ENCODE measurements at places on chromosomes 3 and 15.

DNA sequence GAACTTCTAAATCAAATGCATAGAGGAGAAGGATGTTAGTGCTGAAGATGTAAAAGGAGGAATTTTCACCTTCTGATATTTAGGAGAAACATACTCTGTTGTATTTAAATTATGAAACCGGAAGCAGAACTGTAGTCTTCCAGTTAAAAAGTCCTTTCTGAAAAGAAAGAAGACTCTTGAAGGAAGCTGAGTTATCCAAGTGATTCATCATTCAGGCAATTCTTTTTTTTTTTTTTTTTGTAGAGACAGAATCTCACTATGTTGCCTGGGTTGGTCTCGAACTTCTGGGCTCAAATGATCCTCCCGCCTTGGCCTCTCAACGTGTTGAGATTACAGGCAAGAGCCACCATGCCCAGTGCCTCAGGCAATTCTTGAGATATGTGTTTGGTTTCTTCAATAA lies 424.8 kb upstream of the TPM1 start:
- no peak for DNase-seq

- DNase-seq, result no peak
Measured at GRCh38 chr15:73239564-73240215, 129.1 kb downstream of the HCN4 start.

GRCh38 chr3:9033867-9034266 lies 70.6 kb upstream of the RAD18 start:
- DNase-seq, result no peak

- no peak for DNase-seq
Measured at GRCh38 chr3:4949659-4950058, 29.6 kb upstream of the BHLHE40 start.

GRCh38 chr3:56257826-56258225 lies 210.4 kb downstream of the ERC2 start:
- DNase-seq, result no peak

- no peak for DNase-seq
Measured at GRCh38 chr3:179158336-179159039, 10.3 kb downstream of the PIK3CA start.

DNA sequence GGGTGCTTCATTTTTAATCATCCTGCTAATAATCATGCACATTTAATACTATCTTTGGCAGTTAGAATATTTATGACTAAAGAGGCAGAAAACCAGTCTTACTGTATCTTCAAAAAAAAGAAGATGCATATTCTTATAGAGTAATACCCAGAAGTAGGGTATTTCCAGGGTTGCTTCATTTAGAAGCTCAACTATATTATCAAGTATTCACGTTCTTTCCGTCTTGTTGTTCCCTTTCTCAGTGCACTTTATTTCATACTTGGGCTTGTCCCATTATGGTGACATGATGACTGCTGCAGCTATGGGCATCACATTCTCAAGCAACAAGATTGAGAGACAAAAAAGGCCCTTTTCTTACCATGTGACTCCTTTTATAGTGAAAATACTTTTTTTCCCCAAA lies 96.8 kb upstream of the ASB14 start:
- no peak for DNase-seq

GRCh38 chr3:10888518-10889090 lies 72.6 kb downstream of the SLC6A11 start:
- DNase-seq, result no peak

DNA sequence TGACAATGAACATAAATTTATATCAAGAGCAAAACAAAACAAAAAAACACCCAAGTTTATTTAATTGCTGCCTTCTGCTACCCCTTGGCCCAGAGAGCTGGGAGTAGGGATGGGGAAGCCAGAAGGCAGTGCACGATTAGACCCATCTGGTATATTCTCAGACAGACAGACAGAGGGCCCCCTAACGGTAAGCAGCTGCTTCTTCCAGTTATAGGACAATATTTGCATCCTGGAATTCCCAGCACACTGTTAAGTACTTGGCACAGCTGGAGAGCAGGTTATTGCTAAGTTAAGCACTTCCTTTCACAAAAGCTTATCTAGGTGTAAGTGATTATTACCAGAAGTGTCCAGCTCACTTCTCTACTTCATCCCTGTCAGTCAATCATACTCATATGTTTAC lies 39.3 kb downstream of the C2CD4B start:
- peak; percentile 93 for DNase-seq

- no peak for DNase-seq
Measured at GRCh38 chr3:76958274-76958673, 81.6 kb upstream of the ROBO2 start.

GRCh38 chr3:57091521-57092273 lies 31.2 kb downstream of the SPATA12 start:
- no peak for DNase-seq

DNA sequence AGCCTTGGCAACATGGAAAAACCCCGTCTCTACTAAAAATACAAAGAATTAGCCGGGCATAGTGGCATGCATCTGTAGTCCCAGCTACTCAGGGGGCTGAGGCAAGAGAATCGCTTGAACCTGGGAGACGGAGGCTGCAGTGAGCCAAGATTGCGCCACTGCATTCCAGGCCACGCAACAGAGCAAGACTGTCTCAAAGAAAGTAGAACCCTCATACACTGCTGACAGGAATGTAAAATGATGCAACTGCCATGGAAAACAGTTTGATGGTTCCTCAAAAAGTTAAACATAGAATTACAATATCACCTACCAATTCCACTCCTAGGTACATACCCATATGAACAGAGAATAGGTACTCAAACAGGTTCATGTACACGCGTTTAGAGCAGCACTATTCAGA lies 158.9 kb downstream of the TBC1D5 start:
- DNase-seq, result no peak

- no peak for DNase-seq
Measured at GRCh38 chr15:64072812-64073211, 20.8 kb downstream of the CIAO2A start.

GRCh38 chr15:89679212-89679611 lies at the start of gene PLIN1:
TSS of gene PLIN1 (minus strand) at chr15:89679367. CDS start at chr15:89677489, 1,878 bp downstream.
- no peak for DNase-seq

DNA sequence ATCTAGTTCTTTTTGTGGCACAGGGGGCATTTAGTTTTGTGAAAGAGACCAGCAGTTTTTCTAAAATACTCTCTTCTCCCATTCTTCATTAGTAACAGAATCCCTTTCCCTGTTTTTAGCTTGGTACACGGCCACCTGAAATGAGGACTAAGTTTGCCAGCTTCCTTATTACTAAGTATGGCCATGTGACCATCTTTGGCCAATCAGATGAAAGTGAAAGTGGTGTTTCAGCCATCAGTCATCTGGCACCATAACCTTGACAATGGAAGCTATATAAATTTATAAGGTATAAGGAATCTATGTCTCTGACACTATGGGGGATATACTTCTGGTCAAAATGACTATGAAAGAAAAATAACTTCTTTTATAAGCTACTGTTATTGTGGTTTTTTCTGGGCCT lies 570.4 kb downstream of the AGBL1 start:
- no peak for DNase-seq

DNA sequence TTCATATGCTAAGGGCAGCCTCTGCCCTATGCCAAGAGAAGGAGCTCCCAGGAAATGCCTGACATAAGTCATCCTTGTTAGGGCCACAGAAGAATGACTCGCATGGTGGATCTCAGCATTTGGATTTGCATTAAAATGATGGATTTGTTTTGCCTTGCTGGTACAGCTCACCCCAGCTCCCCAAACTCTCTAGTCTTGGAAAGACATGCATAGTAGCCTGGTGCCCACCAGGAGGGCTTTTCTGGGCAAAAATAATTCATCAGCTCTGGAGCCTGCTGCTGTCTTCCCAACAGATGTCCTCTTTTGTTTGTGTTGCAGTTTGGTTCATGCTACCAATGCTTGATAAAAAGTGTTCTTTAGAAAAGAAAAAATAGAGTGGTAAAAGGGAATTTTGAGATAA lies 833.0 kb downstream of the AGBL1 start:
- DNase-seq, result no peak

GRCh38 chr15:81863162-81863561 lies 182.7 kb downstream of the MEX3B start:
- DNase-seq, result no peak

DNA sequence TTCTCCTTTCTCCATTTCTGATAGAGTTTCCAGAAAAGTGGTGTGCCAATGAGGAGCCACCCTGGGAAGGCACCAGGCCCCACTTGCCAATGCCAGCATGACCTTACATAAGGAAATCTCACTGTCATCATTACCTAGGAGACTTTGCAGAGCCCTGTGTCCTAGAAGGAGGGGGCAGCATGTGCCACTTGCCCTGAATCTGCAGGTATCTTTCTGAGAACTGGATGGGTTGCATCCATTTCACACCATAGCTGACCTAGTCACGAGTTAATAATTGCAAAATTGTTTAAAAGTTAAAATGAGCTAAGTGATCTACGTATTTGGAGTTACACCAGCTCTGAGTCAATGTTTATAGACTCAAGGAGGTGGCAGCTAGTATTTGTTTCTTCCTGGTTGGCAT lies 14.3 kb downstream of the CA12 start:
- no peak for DNase-seq

DNA sequence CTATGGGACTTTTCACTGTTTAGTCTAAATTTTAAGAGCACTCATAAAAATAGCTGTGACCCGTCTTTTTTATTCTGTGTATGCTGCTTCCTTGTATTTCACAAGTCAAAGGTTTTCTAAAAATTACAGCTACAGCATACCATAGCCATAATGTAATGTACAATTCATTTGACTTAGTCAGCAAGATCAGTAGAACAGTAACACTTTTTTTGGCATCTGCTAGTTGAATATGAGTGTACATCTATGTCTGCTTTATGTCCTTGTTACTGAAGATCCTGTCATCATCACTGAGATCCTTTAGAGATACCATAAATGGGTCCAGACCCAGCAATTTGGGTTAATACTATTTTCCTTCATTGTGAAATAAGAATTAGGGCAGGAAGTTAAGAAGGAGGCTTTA lies 42.2 kb downstream of the CMSS1 start:
- DNase-seq, result no peak

- peak; percentile 6 for DNase-seq
Measured at GRCh38 chr3:142180761-142181362, 31.5 kb upstream of the TFDP2 start.

GRCh38 chr15:76229266-76229665 lies 82.0 kb downstream of the ETFA start:
- DNase-seq, result no peak

GRCh38 chr3:159607856-159608255 lies 380.8 kb upstream of the IL12A start:
- DNase-seq, result no peak

DNA sequence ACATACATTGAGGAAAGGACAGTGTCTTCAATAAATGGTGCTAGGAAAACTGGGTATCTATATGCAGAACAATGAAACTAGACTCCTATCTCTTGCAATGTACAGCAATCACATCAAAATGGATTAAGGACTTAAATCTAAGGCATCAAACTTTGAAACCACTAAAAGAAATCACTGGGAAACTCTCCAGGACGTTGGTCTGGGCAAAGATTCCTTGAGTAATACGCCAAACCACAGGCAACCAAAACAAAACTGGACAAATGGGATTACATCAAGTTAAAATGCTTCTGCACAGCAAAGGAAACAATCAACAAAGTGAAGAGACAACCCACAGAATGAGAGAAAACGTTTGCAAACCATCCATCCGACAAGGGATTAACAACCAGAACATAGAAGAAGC lies 14.5 kb downstream of the LAMP3 start:
- no peak for DNase-seq

DNA sequence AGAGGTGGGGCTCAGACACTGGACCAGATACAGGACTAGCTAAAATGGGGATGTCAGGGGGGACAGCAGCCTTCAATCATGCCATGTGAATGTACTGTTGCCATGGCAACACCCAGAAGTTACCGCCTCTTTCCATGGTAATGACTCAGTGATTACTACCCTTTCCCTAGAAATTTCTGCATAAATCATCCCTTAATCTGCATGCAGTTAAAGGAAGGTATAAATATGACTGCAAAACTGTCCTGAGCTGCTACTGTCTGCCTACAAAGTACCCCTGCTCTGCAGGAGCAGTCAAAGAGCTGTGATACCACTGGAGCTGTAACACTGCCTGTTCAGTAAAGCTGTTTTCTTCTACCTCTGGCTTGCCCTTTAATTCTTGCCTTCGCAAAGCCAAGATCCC lies 168.2 kb downstream of the PEAK1 start:
- no peak for DNase-seq

DNA sequence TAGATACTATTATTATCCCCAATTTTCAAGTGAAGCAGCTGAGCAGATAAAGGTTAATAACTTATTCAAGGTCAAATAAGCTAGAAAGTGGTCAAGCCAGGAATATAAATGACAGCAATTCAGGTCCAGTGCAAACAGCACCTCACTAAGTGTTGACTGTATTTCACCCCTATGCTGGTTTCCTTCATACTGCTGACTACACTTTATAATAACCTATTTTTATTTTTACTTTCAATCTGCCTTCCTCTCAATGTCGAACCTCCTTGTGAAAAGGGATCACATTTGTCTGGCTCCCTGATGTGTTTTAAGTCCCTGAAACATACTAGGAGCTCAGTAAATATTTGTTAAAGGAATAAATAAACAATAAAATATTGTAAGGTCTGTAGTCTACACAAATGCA lies 146.1 kb downstream of the NAALADL2 start:
- no peak for DNase-seq

DNA sequence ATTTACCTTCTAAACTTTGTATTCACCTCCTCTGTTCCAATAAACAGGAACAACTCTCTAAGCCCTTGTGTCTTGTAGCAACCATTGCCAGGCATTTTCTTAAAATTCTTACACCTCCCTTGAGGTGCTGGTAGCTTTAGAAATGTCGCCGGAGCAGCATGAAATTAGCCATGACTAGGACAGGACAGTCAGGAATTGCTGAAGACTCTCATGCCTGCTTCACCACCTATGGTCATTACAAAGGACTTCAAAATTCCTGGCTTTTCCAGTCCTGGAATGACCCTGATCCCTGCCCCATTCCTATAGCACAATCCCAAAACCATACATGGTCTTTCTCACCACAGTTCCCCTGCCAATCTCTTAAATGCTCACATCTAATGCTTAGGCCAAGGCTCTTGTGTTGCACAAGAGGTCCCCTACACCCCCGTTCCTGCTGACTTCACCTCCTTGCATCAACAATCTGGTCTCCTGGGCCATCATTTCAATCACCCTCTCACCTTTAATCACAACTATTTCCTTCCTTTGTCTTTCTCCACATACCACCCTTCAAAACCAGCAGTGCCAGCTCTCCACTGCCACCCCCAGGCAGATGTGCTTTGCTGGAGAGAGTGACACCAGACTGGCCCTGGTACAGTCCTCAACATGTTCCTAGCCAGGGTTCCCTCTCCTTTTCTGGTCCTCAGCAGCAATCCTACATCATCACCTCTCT lies 113.2 kb upstream of the TJP1 start:
- DNase-seq, result no peak

DNA sequence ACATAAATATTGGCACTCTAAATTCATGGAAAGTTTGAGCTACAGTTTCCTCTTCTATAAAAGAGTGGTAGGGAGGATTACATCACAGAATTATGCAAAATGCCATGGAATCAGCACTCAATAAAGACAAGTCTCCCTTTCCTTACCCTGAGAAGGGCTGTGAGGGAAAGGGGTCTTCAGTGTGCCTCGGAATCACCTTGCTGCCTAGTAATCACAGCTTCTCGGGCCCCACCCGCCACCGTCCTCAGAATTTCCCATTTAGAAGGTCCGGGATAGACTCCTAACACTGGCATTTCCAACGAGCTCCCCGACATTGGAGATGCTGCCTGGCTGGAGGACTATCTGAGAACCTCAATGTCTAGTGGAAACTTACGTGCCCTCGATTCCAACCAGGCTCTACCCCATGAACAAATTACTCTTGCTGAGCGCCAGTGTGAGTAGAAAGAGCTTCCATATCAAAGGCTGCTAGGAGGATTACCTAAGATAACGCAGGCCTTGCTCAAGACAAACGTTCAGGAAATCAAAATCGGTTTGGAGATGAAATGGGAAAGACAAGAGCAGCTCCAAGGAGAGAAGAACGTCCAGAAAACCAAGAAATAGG lies 92.1 kb upstream of the CHD2 start:
- no peak for DNase-seq
